ENCODE measurements at places on chromosomes 1 and 21. TPM values are rescaled to one million over a fixed set of nuclear protein-coding genes. Genes with fewer than 3 reads are reported as not detected.

F13B gene
- not detected for total RNA-seq

- H3K4me1 ChIP-seq = no peaks in the 10 kb centered on the region
- H3K27me3 ChIP-seq = peaks cover 11% of the 10 kb centered on the region
- peak; percentile 42 for DNase-seq
- H3K4me3 ChIP-seq = no peak overlapping the region
These were observed 19.6 kb upstream of the PDE9A start for GRCh38 chr21:42633858-42634257.

- peak overlapping the region; percentile 97 for H3K27ac ChIP-seq
- no peaks in the 10 kb centered on the region for H3K36me3 ChIP-seq
These were observed 121.7 kb downstream of the KCNN3 start for GRCh38 chr1:154748405-154748775.

ZFP69B gene
- total RNA-seq = 8.3 TPM

KRTAP21-2 gene
- not detected for total RNA-seq
